ENCODE measurements at places on chromosomes 16 and 17.

- DNase-seq = no peak
These were observed 54.0 kb upstream of the ZNF750 start for GRCh38 chr17:82893779-82894178.

- peak; percentile 68 for DNase-seq
These were observed at the start of gene PNMT for GRCh38 chr17:39667945-39668924. Gene PNMT, plus strand, starts transcription at chr17:39668453. Its CDS starts 23 bp downstream, at chr17:39668476.

DNA sequence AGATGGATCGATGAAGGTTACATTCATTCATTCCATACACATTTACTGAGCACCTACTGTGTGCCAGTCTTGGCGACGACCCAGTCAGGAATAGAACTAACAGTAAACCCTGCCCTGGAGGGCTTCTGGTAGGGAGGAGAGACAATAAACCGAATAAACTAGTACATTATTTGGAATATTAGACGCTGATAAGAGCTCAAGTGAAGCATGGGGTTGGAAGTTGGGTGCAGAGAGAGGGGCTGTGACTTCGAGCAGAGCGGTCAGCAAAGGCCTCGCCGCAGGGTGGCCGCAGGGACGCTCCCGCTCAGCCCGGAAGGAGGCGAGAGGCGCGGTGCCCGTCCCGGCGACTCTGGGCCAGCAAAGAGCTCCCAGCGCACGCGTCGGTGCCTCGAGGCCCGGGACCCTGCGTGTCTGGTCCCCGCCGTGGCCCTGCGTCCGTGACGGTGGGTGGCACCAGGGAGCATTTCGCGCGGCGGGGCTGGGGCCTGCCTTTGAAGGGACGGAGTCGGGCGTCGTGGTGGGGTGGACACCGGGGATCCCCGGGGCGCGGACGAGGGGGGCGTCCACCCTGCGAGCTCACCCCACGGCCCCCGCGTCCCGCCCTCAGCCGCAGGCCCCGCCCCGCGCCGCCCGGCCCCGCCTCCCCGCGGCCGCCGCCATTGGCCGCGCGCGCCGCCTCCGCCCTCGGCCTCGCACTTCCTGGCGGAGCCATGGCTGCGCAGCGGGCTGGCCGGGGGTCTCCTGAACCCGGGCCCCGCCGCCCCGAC lies at the start of gene KLHL36:
TSS of gene KLHL36 (plus strand) at position 684 of the 767 bp plus-strand sequence. CDS start 2,357 bp downstream, outside the sequence.
- peak; percentile 58 for DNase-seq

- no peak for DNase-seq
These were observed 14.2 kb upstream of the SLC52A1 start for GRCh38 chr17:5049314-5049841.

- DNase-seq = no peak
These were observed 26.8 kb upstream of the ARHGAP23 start for GRCh38 chr17:38401459-38401858.

All from ELR (cell line).